NCI-H1694 treated with DMSO at 0.1 percent for 48 hours (cell line): ENCODE measurements at places on chromosomes 3 and 15.

GRCh38 chr3:174397848-174398247, 461.3 kb upstream of the NAALADL2 start:
- no peak for DNase-seq

DNA sequence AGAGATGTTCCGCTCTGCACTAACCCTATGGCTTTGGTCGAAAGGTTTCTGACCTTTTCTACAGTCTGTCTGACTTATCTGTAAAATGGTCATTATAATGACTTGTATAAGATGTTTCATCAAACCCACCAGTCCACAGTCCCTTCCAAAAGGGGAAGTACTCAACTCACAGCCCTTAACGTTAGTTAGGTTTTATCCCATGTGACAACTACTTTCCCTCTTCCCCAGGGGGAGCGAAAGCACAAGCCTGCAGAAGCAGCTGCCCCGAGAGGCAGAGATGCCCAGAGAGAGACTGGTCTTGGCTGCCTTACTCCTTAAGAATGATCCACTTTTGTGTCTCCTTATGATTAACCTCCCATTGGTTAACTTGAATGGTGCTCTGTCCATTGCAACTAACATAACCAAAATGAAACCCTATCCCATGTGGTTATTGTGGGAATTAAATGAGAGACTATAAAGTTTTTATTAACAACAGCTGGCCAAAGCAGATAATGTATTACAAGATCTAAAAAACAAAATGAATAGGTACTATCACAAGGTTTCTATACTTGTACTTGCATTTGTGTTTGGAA, 6.4 kb downstream of the ASTE1 start:
- no peak for DNase-seq

DNA sequence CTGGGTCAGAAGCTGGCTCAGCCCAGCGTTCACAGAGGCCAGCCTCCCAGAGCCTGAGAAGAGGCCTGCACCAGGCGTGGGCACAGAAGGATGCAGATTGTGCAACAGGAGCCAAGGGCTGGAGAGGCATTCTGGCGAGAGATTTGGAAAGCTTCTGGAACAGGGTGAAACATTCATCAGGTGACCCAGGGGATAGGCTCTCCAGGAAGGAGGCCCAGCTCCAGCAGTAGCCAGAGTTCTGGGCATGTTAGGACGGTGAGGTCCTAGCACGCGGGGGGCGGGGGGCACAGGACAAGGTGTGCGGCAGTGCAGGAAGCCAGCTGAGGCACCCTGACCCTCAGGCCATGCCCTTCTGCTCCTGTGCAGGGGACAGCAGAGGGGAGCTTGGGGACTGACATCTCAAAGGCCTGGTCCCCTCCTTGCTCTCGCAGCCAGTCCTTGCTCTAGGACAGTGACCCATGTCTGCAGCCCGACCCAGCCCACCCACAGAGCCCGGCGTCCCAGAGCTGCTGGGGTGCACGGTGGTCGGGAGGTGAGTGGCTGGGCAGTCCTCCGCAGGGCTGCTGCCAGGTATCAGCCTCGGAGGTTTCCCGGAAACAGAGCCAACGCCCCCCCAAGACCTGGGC, 111.7 kb upstream of the KLF13 start:
- no peak for DNase-seq

DNA sequence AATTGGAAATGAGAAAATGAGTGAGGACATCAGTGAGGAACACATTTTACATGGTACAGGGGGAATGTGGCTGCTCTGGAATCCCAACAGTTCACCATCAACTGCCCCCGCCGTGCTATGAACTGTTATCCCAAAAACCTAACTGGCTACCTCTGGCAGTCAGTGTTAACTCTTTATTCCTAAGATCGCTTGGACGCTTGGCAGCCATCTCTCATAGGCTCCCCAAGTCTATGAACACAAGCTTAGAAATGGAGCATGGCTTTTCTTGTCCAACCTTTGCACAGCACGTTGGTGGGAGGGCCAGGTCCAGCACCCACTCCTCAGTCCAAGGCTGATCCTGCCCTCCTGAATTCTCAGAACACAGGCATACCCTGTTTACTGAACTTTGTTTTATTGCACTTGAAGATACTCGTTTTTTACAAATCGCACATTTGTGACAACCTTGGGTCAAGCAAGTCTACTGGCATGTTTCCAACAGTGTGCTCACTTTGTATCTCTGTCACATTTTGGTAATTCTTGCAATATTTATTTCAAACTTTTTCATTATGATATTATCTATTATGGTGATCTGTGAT, 53.6 kb downstream of the SENP2 start:
- no peak for DNase-seq

- DNase-seq: no peak
Measured at GRCh38 chr15:101411581-101411980, 77.9 kb downstream of the PCSK6 start.

DNA sequence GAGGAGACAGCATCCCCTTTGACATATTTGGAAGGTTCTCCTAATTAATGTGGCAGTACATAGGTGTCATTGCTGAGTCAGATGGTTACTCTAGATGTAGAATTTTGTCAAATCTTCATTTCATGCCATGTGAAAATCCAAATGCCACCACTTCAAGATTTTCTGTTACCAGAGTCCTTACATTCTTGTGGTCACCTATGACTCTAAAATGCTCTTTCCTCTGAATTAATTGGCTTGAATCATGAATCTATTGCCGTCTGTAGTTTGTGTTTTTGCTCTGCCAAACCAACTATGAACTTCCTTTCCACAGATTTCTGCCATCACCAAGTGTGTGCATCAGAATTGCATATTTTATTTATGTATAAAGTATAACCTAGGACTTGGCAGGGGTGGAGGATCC, 269.4 kb upstream of the ZPLD1 start:
- no peak for DNase-seq

GRCh38 chr3:32143849-32144757, 37.7 kb downstream of the GPD1L start:
- DNase-seq: peak; percentile 43

- DNase-seq: peak; percentile 10
Measured at GRCh38 chr3:57627976-57628375, 30.8 kb upstream of the ARF4 start.

DNA sequence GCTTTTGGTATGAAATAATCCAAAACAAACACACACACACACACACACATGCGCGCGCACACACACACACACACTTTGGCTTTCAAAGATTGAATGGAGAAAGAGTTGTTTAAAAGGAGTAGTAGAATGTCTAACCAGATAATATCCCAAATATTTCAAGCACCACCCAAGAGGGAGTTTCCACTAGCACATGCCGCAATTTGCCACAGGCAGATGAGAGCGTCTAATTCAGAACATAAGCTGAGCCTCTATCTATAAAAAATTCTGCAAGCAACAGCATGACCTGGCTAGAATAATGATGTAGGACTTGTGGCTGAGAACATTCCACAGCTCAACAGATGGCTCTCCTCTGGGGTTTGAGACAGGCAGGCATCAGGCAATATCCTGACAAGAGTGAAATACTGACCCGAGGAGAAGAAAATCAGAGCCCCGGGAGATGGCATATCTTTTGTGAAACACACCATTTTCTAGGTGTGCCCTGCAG, 302.5 kb upstream of the GADL1 start:
- peak; percentile 57 for DNase-seq

GRCh38 chr3:114892131-114892879, 254.8 kb downstream of the ZBTB20 start:
- DNase-seq: peak; percentile 88

DNA sequence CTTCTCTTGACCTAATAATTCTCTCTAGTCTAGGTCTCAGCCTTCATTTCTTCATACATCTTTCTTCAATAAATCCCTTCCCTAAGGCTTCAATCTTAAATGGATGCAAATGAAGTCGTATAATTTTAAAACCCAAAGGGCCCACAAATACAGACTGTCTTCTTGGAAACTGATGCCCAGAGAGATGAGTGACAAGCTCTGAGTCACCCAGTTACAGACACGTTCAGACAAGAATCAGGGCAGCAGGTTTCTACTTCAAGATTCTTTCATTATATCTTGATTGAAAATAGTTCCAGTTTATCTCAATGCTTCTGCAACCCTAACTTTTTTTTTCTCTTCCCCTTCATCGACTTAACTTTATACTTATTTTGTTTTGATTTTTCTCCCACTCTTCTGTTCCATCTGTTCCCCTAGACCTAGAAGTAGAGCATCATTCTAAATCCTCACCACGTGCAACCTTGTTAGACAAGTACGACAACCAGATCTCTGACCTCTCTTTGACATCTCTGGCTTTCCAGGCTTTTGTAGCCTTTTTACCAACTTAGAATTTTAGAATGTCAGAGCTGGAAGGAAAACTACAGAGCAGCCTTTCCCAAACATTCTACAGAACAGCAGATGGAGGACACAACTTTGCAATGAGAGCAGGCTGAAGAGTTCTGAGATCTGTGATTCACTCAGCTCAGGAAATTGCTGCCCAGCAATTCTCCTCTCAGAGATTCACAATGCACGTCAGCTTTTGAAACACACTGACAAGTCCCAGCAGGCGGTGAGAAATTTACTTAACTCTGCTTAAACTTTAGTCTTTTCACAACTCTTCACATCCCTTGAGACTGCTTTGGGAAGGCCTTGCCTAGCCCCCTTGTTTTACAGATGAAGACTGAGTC, 25.3 kb downstream of the NCEH1 start:
- no peak for DNase-seq

GRCh38 chr15:80527961-80528360, 123.8 kb downstream of the ARNT2 start:
- DNase-seq: no peak

GRCh38 chr3:30952786-30953185, 58.3 kb upstream of the GADL1 start:
- no peak for DNase-seq

DNA sequence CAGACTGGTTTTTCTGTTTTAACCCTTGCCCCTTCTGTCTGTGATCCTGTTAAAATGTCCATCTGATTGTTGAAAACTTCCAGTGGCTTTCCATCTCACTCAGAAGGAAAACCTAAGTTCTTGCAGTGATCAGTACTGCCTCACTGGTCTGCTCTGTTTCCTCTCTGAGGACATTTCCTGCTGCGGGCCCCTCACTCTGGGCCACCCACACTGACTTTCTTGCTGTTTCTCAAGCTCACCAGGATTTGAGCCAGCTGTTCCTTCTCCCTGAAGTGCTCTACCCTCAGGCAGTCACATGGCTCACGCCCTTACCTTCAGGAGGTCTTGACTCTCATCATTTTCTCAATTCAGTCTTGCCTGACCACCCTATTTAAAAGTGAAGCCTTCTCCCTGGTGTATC, 1.8 kb downstream of the GRK7 start:
- no peak for DNase-seq

DNA sequence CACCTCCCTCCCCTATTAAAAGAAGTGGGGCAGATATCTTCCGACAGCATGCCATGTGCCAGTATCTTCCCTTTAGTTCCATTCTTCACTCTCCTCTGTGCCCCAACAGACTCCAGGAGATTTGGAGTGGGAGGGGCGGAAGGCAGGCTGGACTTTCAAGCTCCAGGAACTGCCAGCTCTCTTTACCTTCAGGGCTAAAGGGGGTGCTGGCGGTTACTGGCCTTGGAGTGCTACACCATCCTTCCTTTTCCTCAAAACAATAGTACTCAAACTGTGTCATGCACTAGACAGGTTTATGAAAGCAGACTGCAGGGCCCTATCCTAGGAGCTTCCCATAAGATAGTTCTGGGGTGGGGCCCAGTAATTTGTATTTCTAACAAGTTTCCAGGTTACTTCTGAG, 6.0 kb downstream of the LINS1 start:
- DNase-seq: no peak

DNA sequence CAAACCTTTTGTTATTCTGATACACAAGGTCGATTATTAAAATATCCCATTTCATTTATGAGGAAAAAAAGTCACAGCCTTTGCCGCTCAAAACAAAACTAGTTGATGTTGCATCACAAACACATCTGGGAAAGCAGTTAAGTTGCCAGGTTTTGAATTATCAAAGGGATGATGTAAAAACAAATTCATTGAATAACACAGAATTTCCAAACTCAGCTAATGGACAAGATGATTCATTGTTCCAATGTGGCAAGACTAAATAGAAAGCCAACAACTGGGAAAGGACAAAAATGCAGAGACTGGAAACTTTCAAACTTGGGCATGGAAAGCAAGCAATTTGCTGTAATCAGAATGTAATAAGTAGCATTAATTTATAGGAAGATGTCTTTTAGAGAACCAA, 610.0 kb upstream of the ZNF385D start:
- DNase-seq: no peak

DNA sequence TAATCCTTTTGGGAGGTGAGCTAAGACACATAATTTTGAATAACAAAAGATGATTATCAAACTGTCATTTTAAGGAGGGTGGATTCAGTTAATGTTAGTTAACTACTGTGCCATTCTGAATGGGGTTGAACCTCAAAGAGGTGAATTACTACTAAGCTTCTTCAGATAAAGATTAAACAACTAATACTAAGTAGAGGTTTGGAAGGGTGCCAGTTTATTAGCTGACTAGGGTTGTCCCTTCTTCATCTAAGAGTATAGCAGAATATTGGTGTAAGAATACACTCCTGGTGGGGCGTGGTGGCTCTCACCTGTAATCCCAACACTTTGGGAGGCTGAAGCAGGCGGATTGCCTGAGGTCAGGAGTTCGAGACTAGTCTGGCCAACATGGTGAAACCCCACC, 123.1 kb upstream of the LRRFIP2 start:
- no peak for DNase-seq

DNA sequence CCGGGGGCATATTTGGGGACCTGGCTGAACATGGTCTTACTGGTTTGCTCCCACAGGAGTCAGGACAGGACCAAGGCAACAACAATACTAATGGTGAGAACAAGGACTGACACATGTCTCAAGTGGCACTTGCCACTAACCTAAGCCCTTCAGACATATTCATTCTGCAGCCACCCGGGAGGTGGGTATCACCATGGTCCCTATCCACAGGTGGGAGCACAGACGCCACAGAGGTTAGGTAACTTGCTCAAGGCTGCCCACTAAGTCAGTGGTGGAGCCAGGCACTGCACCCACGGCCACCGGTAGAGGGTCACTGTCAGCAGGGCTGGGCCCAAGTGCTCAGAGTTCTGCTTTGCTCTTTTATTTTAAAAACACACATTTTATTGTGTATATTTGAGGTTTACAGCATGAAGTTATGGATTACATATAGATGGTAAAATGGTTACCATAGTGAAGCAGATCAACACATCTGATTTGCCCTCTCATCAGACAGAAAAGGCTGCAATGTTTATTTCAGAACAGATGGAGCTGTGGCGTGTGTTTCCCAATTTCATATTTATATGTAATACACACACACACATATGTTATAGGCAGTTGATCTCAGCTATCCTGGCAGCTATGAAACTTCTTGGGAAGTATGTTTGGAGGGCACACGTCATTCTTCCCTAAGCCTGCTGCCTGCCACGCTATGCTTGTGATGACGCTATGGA, 30.0 kb upstream of the SLC41A3 start:
- DNase-seq: peak; percentile 82
